Left lung (tissue), 14 donors: ENCODE measurements at places on chromosomes 7 and 10. TPM values are rescaled to one million over a fixed set of nuclear protein-coding genes. Genes with fewer than 3 reads are reported as not detected.

Gene LLCFC1
- 0.37 TPM for total RNA-seq

Gene ERCC6
- total RNA-seq = 18.4 TPM

Gene NCF1
- total RNA-seq = 8.7 TPM

Gene TMEM248
- total RNA-seq = 99.3 TPM

Gene LAMTOR4
- 120 TPM for total RNA-seq

Gene PDSS1
- total RNA-seq = 7.1 TPM

Gene KLF14
- total RNA-seq = 0.29 TPM

Gene ICA1
- 22.4 TPM for total RNA-seq

Gene THSD7A
- 4.6 TPM for total RNA-seq

Gene AKR1C4
- not detected for total RNA-seq

Gene RET
- 1.0 TPM for total RNA-seq

Gene SLC18A3
- not detected for total RNA-seq

Gene ZNF117
- 13.3 TPM for total RNA-seq

DNA sequence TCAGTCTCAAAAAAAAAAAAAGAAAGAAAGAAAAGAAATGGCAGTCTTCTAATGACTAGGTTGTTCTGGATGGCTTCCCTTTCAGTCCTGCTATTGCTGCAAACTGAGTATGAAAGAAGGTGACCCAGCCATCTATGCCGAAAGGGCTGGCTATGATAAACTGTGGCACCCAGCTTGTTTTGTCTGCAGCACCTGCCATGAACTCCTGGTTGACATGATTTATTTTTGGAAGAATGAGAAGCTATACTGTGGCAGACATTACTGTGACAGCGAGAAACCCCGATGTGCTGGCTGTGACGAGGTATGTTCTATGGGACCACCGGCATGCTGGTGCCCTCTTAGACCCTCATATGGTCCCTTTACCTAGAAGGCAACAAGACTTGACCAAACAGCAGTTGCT is 41.3 kb downstream of the TES start:
- peaks cover 72% of the 10 kb centered on the region for H3K36me3 ChIP-seq
- H3K27ac ChIP-seq = no peak overlapping the region
- no peaks in the 10 kb centered on the region for H3K4me1 ChIP-seq

- no peak overlapping the region for H3K4me3 ChIP-seq
- no peaks in the 10 kb centered on the region for H3K36me3 ChIP-seq
- DNase-seq = no peak
- H3K27ac ChIP-seq = no peak overlapping the region
These were observed 53.2 kb downstream of the TFAM start for GRCh38 chr10:58438340-58438871.

DNA sequence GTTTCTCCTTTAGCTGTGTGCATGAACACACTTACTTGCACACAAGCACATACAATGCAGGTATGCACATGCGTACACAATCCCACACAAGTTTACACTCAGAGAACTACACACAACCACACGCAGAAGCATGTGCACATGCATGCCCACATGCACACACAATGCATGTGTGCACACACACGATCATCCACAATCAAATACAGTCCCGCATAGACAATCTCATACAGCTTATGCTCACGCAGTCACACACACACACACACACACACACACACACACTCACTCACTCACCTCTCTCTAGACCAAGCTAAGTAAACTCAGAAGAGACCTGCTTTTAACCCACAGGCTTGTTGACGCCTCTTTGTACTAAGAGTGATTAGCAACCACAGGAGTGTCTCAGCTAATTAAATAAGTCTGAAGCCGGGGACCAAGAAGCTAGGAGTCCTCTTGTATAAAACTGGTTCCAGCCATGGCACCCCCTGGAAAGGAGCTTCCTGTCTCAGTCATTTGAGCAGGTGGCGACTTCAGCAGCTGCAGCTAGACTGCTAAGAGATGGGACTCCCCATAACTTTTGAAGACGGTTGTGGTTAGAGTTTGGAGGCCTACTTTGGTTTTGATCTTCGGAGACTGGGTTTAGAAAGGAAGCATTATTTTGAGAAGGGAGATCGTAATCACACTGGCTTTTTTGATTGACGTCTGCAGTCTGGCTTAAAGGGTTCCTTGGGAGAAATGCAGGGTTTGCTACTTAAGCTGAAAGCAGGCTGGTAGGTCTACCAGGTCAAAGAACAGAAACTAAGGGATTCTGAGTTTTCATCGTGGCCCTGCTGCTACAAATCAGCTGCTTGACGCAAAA is 82.3 kb upstream of the ADRB1 start:
- peaks cover 12% of the 10 kb centered on the region for H3K4me1 ChIP-seq
- no peaks in the 10 kb centered on the region for H3K27me3 ChIP-seq
- H3K36me3 ChIP-seq = no peaks in the 10 kb centered on the region

DNA sequence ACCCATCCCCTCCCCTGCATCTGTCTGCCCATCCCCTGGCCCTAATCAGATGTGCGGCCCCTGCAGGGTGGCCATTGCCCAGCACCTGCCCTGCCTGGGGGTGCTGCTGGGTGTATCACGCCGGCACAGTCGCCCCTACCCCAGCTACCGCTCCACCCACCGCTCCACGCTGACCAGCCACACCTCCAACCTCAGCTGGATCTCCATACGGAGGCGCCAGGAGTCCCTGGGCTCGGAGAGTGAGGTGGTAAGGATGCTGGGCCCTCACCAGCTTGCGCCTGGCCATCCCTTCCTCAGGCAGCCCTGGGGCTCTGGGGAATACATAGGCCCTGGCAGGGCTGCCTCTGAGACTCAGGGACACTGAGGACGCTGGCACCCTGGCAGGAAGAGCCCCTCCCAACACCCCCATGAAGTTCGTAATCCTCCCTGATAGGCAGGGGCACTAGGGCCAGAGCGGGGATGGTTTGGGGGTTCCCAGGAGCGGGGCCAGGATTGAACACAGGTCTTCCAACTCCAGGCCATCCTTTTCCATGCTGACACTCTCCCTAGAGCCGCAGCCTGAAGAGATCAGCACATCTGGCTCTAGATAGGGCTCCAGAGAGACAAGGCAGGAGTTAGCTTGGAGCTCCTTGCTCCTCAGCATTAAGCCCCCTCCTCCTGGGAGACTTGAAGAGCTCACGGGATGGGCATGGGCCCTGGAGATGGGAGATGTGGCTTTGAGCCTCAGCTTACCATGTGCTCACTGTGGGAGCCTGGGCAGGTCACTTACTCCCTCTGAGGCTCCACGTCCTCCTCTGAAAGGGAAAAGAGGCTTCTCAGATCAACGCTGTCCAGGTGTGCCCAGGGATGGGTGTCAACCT is 5.9 kb upstream of the LDB3 start:
- no peak overlapping the region for H3K4me3 ChIP-seq
- H3K4me1 ChIP-seq = no peaks in the 10 kb centered on the region
- H3K27ac ChIP-seq = no peak overlapping the region
- no peaks in the 10 kb centered on the region for H3K27me3 ChIP-seq
- DNase-seq = peak; percentile 49

GRCh38 chr10:64148607-64149006 is 627.4 kb downstream of the REEP3 start:
- no peaks in the 10 kb centered on the region for H3K36me3 ChIP-seq
- no peaks in the 10 kb centered on the region for H3K27me3 ChIP-seq
- no peak for DNase-seq
- no peak overlapping the region for H3K4me3 ChIP-seq

DNA sequence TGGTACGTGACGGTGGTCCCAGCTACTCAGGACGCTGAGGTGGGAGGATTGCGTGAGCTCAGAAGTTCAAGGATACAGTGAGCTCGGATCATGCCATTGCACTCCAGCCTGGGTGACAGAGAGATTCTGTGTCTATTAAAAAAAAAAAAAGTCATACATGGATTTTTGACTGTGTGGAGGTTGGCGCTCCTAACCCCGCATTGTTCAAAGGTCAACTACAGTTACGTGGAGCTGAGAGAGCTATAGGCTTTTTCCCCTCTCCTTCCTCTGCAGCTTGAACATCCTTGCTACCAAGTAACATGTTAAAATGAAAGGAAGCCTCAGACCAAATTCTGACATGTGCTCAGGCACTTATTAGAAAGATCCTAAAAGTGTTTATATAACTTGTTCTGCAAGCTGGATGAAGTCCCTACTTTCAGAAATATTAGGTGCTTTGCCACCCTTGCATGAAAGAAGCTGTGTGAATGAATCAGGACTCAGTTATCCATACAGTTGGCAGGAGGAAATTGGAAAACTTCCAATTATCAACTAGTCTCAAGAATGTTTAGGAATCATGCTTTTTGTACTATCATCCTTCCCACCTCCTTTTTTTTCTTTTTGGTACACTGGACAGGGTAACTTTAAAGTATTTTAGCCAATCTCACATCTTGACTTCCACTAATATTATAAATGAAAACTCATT is 12.5 kb upstream of the ST7 start:
- H3K27ac ChIP-seq = no peak overlapping the region
- no peaks in the 10 kb centered on the region for H3K36me3 ChIP-seq
- no peaks in the 10 kb centered on the region for H3K4me1 ChIP-seq
- H3K4me3 ChIP-seq = no peak overlapping the region
- no peaks in the 10 kb centered on the region for H3K27me3 ChIP-seq

DNA sequence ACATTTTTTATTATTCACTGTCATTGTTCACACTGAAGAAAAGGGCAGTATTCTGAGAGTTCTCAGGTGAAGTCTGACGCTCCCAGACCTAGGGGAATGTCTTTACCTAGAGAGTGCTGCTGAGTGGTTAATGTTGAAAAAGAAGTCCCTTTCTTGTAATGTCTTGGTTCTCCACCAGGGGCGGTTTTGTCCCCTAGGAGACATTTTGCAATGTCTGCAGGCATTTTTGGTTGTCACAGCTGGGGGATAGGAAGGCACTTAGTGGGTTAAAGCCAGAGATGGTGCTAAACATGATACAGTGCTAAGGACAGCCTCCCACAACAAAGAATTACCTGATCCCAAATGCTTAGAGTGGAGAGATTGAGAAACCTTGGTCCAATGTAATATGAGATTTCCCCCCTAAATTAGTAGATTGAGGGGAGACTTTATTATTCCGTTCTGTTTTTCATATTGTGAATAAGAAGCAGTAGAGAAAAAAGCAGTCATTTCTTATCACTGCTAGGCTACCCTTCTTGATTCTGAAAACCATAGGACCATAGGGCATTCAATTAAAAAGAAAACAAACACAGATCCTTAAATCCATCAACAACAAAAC is 13.1 kb downstream of the UMAD1 start:
- H3K36me3 ChIP-seq = no peaks in the 10 kb centered on the region
- no peak overlapping the region for H3K4me3 ChIP-seq
- H3K27ac ChIP-seq = no peak overlapping the region
- no peaks in the 10 kb centered on the region for H3K4me1 ChIP-seq
- DNase-seq = no peak

- H3K27ac ChIP-seq = no peak overlapping the region
- no peaks in the 10 kb centered on the region for H3K4me1 ChIP-seq
- no peaks in the 10 kb centered on the region for H3K36me3 ChIP-seq
- no peak for DNase-seq
- H3K27me3 ChIP-seq = no peaks in the 10 kb centered on the region
These were observed 91.5 kb upstream of the KCND2 start for GRCh38 chr7:120181499-120181898.

DNA sequence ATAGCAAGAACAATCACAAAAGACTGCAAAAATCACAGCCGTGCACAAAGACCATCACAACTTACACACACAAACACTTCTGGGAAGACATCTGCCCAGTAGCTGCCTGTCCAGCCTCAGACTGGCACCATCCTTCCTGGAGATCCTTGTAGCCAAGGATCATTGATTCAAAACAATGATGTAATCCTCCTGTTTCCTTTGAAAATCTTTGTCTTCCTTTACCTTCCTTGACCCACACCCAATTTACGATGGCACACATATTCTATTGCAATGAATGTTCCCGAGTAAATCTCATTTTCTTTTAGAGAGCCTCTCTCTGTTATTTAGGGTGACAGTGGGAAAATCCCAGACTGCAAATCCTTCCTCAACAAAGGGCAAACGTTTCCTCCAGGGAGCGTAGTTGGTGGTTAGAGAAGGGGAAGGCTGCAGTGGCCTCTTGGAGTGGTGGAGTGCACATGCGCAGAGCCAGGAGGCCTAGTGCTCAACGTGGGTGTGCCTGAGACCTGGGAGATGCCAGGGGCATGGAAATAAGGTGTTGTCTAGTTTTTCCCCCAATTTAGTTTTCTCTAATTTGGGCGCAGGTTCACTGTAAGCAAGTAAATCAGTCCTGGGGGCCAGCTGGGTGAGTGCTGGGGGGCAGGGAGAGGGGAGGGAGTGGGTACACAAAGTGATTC is 3.1 kb upstream of the INPP5A start:
- H3K27ac ChIP-seq = peak overlapping the region; percentile 57
- H3K4me3 ChIP-seq = no peak overlapping the region
- H3K27me3 ChIP-seq = no peaks in the 10 kb centered on the region
- DNase-seq = no peak
- H3K36me3 ChIP-seq = no peaks in the 10 kb centered on the region

GRCh38 chr7:95686109-95686508 is 86.2 kb upstream of the DYNC1I1 start:
- DNase-seq = peak; percentile 58
- H3K36me3 ChIP-seq = no peaks in the 10 kb centered on the region
- H3K4me3 ChIP-seq = no peak overlapping the region
- H3K27me3 ChIP-seq = no peaks in the 10 kb centered on the region
- H3K4me1 ChIP-seq = no peaks in the 10 kb centered on the region

DNA sequence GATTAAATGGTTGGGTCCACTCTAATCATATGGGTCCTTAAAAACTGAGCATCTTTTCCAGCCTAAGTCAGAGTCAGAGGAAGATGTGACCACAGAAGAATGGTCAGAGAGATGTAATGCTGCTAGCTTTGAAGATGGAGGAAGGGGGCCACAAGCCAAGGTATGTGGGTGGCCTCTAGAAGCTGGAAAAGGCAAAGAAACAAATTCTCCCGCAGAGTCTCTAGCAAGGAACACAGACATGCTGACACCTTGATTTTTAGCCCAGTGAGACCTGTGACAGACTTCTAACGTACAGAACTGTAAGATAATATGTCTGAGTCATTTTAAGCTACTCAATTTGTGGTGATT is 1.5 kb upstream of the EXOC6 start:
- H3K4me1 ChIP-seq = no peaks in the 10 kb centered on the region
- no peak overlapping the region for H3K4me3 ChIP-seq
- H3K27ac ChIP-seq = peak overlapping the region; percentile 91
- H3K27me3 ChIP-seq = no peaks in the 10 kb centered on the region
- no peaks in the 10 kb centered on the region for H3K36me3 ChIP-seq

DNA sequence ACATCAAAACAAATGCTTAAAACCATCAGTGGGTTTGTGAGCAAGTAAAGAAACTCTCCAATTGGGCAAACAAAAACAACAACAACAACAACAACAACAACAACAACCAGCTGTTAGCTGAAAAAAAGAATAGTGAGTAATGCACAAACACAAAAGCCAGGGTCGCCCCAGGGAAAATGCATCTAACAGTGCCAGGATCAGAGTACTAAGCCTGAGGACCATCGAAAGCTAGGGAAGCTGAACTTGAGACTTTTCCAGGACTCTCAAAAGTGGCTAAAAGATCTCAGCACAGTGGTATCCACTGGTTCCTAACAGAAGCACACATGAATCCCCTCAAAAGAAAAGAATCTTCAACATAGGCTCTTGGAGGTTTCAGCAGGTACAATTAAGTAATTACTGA is 83.3 kb downstream of the CPXM2 start:
- peaks cover 17% of the 10 kb centered on the region for H3K27me3 ChIP-seq
- no peaks in the 10 kb centered on the region for H3K36me3 ChIP-seq
- DNase-seq = no peak
- H3K27ac ChIP-seq = no peak overlapping the region
- H3K4me3 ChIP-seq = no peak overlapping the region
